ENCODE measurements at places on chromosomes 6 and 20.

DNA sequence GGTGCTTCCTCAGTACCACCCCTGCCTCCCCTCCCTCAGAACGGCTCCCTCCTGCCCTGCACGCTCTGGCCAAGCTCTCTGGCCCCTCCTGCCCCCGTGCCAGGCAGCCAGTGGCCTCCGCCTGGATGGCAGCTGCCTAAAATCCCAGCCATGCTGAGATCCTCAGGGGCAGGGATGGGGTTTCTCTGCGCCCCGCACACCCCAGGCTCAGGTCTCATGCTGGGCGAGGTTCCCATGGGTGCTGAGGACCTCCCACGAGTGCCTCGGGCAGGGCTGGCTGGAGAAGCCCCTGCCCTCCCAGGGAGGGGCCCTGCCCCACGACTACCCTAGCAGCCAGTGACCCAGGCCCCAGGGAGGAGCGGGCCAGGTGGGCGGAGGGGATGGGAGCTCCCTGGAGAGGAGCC, 2.7 kb downstream of the PTK6 start:
- DNase-seq, result no peak

DNA sequence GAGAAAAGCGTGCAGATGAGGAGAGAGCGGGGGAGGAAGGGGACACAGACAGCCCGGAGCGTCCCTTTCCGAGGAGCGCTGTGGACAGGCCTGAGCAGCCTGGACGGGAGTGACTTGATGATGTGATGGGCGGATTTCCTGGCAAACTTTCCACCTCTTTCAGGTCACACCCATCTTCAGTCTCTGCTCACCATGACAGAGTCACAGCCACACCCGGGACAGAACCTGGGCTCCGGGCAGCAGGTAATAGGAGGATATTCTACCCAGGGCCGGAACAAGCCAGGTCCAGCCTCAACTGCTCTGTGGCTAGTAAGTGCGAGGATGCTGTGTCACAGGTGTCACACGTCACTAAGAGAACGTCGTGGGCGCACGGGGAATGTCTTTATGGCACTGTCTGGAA, 84.3 kb downstream of the THBS2 start:
- no peak for DNase-seq

GRCh38 chr20:11271319-11271718, 597.5 kb upstream of the JAG1 start:
- no peak for DNase-seq

DNA sequence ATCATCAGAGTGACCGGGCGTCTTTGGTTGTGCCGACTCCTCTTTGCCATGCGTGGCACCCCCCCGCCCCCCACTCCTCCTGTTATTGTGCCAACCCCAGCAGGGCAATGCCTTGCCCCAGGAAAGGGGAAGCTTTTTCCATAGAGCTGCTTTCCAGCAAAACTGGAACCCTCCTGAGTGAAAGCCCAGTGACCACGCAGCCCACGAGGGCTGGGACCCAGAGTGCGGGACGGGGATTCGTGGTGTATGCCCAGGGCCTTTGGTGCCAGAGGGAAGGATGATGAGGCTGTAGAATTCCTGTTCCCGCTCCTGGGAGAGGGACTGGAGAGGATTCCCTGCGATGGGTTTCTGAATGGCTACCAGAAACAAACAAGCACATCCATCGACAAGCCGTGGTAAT, 116.8 kb upstream of the BACH2 start:
- no peak for DNase-seq

DNA sequence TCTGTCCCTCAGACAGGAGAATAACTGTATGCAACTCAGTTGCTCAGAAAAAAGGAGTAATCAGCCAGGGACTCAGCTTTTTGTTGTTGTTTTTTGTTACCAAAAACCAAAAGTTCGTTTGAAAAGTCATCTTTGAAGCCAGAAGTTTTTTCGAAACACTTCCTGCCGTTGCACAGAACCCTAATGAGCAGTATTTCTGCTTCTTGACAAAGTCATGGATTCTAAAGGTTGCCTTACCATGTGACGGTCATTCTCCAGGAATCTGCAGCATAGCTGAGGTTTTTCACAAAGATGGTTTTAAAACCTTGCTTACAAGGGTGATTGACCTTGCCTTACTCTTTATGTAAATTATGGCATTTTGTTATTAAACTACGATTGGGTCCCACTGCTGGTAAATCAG, 1.9 kb downstream of the RAB32 start:
- no peak for DNase-seq

GRCh38 chr6:78530208-78530607, 337.1 kb upstream of the IRAK1BP1 start:
- no peak for DNase-seq

DNA sequence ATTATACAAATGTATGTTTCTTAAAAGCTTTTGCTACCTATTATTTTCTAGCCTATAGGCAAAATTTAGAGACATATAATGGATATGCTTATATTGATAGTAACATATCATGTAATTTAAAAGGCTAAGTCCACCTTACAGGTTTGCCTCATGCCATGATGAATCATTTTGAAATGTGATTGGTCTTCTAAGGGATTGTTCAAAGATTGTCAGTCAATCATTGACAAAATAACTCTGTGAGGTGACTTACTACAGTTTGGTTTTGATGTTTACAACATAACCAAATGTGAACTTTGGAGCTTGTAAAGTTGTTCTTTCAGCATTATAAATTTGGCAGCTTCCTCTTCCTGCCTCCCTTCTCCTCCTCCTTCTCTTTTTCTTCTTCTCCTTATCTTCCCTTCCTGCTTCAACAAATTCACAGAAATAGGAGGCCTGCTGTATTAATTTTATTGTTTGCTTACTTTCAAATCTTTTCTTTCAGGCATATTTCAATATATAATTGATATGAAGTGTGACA, 39.7 kb upstream of the ZFP64 start:
- no peak for DNase-seq

DNA sequence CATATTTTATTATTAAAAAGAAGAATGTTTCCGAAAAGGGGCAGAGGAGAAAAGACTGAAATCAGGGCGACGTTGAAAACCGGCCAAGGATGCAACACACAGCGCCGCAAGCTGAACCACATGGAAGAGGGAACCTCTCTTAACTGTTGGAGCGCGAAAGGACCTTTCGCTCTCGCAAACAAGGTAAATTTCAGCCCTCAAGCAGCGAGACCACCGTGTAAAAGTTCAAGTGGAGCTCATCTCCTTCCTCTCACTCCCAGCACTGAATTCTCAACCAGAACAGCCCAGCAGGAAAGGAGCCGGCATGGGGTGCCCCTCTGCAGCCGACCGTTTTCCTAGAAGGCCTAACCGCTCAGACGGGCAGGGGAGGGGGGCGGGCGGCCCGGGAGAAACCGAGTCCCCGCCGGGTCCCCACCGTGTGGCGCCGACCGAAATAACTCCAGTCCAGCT, 621 bp downstream of the GPR63 start:
- no peak for DNase-seq
